Caki2 (cell line): ENCODE measurements at places on chromosomes 1 and 21. TPM values are rescaled to one million over a fixed set of nuclear protein-coding genes. Genes with fewer than 3 reads are reported as not detected.

GRCh38 chr1:6592441-6592840 lies 10.2 kb downstream of the KLHL21 start:
- no peak for DNase-seq

DNA sequence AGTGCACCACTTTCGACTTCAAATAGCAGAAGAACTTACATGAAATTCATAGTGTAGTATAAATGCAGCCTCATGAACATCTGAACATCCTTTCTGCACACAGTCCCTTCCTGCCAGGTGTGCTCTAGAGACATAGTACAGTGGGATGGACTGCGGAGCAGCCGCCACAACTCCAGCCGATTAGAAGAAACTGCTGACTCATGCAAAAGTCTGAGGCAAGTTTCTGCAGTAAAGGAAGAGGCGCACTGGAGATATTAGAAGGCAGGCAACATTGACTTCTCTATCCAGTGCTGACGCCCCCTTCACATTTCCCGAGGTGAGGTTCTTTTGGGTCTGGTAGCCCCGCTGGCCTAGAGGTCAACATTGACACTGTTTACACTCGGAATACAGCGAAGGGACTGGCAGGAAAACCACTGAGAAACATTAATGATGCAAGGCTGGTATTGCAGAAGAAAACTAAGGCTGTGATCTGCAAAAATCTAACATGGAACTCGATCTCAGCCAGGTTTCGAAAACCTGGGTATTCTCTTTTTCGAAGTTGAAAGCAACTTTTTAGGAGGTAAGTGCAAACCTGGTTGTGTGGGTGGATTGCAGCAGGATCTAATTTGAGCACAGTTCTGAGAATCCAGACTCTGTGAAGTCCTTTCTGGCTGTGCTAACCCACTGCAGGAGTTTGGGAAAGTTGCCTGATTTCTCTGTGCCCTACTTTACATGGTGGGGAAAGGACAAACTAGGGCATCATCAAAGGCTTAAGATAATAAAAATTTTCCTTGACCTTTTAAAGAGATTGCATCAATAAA lies 90.7 kb downstream of the CDC7 start:
- DNase-seq, result no peak

DNA sequence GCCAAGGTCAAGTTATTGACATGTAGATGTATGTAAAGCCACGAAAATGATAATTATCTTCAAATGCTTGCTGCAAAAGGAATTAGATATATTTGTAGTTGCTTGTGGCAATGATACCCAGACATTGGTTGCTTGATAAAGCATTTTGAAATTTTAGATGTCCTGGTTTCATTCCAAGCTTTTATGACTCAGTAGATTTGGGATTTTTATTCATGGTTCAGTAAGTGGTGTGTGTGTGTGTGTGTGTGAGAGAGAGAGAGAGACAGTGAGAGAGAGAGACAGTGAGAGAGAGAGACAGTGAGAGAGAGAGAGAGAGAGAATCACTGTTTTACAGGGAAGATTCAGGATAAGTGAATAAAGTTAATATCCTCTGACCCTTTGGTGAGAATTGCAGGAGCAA lies 498.2 kb upstream of the C1orf87 start:
- no peak for DNase-seq

The MATN1 gene
- not detected in 2 replicates for total RNA-seq

DNA sequence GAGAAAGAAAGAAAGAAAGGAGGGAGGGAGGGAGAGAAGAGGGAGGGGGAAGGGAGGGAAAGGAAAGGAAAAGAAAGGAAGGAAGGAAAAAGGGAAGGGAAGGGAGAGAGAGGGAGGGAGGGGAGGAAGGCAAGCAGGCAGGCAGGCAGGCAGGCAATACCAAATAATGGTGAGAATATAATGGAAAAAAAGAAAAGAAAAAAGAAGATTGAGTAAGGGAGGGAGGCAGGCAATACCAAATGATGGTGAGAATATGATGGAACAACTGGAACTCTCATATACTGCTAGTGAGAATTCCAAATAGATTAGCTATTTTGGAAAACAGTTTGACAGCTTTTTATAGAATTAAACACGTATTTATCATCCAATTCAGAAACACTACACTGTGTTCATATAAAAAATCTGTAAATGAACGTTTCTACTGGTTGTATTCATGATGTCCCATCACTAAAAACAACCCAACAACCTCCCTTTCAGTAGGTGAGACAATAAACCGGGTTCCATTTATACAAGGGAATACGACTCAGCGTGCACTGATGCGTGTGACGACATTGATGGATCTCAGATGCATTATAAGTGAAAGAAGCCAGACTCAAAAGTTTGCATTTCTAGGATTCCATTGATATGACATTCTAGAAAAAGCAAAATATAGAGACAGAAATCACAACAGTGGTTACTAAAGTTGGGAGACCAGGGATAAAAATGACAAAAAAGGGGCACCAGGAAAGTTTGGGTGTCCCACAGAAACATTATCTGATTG lies 226.4 kb downstream of the DSCAM start:
- peak; percentile 23 for DNase-seq

DNA sequence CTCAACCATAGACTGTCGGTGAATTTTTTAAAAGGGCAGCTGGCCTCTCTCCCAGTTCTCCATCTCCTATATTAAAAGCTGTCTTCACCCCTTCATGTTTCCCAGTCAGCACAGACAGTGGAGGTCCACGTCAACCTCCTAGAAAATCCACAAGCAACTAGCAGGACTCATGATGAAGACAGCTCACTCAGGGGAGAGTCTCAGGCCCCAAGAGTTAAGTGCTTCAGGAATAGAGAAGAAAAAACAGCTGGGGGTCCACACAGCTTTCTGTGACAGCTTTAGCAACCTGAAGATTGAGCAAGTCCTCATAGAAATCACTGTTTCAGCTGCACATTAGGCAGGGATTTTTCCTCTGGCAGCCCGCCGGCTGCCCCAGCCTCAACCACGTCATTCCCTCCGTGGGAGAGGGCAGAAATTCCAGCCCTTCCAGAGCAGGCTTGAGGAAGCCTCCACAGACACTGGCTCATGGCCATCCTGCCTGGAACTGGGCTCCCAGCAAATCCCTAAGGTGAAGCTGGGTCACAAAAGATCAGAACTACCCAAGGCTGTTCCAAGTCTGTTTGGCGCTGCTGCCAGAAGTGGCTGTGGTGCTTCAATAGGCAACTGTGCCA lies 15.2 kb downstream of the GPR161 start:
- DNase-seq, result no peak

DNA sequence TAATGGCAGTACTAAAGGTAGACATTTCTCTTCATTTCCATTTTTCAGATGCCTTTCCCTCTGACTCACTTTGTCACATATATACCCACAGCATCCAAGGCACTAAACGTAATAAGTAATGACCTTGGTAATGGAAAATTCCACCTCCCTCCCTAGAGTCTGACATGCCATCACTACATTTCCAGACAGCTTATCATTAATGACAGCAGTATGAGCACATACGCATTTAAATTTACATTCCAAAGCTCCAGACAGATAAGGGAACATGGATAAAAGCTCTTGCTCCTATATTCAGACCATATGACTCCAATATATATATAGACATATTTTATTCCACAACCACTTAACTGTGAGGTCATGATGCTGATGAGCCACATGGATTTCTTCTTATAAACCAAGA lies 191.7 kb upstream of the GORAB start:
- no peak for DNase-seq

The TMEM269 gene
- 0.10 TPM in 1 of 2 replicates, not detected in the other for total RNA-seq

DNA sequence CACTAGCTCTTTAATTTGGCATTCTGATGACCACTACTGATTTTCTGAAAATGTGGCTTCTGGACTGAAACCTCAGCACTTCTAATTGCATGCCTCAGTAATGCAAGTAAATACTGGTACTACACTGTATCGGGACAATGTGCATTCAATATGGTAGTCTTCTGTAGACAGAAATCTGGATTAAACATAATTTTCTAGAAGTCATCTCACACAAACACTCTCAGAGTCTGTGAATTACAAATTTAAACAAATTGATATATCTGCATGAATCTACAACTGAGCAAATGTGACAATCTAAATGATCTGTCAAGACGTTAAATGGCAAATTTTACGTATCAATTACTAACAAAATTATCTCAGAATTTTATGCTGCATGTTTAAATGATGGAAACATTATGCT lies 23.7 kb downstream of the HP1BP3 start:
- DNase-seq, result no peak

GRCh38 chr1:5601516-5601915 lies 390.7 kb downstream of the NPHP4 start:
- no peak for DNase-seq

DNA sequence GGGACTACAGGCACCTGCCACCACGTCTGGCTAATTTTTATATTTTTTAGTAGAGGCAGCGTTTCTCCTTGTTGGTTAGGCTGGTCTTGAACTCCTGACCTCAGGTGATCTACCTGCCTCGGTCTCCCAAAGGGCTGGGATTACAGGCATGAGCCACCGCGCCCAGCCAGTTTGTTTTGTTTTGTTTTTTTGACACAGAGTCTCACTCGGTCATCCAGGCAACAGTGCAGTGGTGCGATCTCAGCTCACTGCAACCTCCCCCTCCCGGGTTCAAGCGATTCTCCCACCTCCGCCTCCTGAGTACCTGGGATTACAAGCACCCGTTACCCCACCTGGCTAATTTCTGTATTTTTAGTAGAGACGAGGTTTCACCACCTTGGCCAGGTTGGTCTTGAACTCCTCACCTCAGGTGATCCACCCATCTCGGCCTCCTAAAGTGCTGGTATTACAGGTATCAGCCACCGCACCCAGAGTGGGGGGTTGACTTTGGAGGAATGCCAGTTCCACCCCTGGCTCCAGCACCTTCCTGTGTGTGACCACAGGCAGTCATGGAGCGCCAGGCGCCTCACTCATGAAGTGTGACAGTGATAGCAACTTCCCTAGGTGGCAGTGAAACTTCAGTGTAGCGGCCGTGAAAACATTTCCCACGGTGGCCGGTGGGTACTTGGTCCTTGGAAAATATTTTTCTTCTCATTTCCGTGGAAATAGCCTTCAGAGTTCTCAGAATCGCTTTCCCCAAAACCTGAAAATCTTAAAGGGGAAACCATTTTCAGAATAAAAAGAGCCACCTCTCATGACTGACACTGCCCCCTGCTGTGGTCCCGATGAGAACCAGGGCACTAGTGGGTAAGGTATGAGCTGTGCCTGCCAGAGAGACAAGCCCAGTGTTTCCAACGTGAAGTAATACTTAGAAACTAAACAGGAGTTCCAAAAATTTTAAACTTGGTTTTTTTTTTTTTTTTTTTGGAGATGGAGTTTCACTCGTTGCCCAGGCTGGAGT lies 48.6 kb downstream of the WDR4 start:
- no peak for DNase-seq

DNA sequence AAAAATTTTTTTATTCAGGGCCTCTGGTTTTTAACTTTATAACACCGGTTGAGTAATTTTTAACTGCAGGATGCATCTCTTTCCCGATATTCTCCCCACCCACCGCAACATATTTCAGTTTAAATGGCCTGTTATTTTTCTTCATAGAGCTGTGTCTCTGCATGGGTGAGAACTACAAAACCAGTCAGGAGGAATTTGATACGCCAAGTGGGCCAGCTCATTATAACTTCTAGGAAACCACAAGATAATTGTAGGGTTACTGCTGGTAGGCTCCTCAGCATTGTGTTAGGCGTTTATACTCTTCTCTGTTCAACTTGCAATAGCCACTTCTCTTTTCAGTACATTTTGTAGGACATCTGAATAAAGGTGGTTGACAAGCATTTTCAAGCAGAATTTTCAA lies 169.7 kb downstream of the PBX1 start:
- DNase-seq, result no peak

The S100A7 gene
- total RNA-seq, result not detected in 2 replicates
